ENCODE measurements at places on chromosomes 4 and X. TPM values are rescaled to one million over a fixed set of nuclear protein-coding genes. Genes with fewer than 3 reads are reported as not detected.

Gene CTAG2
- 36.0 TPM for total RNA-seq

Gene BEND2
- total RNA-seq, result not detected

Gene SYTL5
- total RNA-seq, result 0.09 TPM

Gene ADGRL3
- 0.11 TPM for total RNA-seq

DNA sequence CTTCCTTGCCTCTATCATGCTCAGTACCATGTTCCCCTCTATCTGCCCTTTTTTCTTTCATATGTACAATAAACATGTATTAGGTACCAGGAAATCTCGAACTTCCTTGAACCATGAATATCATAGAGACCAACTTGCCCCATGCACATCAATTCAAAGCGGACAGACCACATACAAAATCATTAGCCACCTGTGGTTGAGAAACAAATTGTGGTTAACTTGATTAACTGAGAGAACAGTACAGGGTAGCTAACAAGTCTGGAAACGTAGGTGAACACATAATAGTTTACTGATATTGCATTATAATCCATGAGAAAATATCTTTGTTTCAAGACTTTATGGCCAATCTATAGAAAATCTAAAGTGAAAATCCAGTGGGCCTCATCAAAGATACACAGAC lies 8.2 kb downstream of the CASP3 start:
- no peaks in the 10 kb centered on the region for H3K4me1 ChIP-seq
- H3K27me3 ChIP-seq, result no peaks in the 10 kb centered on the region
- no peak overlapping the region for H3K4me3 ChIP-seq
- no peak for DNase-seq
- peaks cover 64% of the 10 kb centered on the region for H3K36me3 ChIP-seq

DNA sequence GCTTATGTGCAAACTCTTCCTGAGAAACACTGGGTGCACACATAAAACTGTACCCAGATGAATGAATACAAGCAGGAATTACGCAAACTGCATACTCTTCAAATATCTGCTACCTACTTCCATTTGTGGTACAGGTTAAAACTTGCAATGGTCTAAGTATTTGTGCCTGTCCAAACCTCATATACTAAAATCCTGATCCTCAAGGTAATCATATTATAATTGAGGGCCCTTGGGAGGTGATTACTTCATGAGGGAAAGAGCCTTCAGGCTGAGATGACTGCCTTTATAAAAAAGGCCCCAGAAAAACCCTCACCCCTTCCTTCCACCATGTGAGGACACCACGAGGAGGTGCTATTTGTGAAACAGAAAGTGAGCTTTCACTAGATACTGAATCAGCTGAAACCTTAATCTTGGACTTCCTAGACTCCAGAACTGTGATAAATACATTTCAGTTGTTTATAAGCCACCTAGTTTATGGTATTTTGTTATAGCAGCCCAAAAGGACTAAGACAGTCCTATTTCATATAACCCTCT lies 1977.2 kb downstream of the PCDH7 start:
- no peaks in the 10 kb centered on the region for H3K27me3 ChIP-seq
- no peak overlapping the region for H3K4me3 ChIP-seq
- no peak for DNase-seq
- no peaks in the 10 kb centered on the region for H3K4me1 ChIP-seq

- no peak overlapping the region for H3K4me3 ChIP-seq
- H3K27ac ChIP-seq, result no peak overlapping the region
- no peaks in the 10 kb centered on the region for H3K36me3 ChIP-seq
Measured at GRCh38 chrX:14095702-14096101, 66.0 kb upstream of the GEMIN8 start.

- no peaks in the 10 kb centered on the region for H3K27me3 ChIP-seq
- H3K36me3 ChIP-seq, result no peaks in the 10 kb centered on the region
- H3K4me1 ChIP-seq, result no peaks in the 10 kb centered on the region
- H3K4me3 ChIP-seq, result no peak overlapping the region
- H3K27ac ChIP-seq, result no peak overlapping the region
Measured at GRCh38 chr4:130573742-130574141, 1477.8 kb downstream of the C4orf33 start.

GRCh38 chrX:8845060-8845459 lies 43.9 kb upstream of the FAM9A start:
- H3K27me3 ChIP-seq, result no peaks in the 10 kb centered on the region
- H3K27ac ChIP-seq, result no peak overlapping the region
- no peaks in the 10 kb centered on the region for H3K4me1 ChIP-seq
- no peak for DNase-seq

DNA sequence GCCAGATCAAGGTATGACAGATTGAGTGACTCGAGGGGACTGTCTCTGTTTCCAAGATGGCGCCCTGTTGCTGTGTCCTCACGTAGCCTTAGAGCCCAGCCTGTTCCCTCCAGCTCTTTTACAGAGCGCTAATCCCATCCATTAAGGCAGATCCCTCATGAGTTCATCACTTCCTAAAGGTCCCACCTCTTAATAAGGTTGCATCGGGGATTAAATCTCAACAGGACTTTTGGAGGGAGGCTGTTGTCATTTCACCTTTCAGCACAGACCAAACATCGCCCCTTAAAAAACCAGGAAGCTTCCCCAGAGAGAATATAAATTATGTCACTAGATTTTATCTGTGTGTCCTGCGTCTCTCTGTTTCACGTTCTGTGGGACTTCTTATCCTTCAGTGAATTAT lies 32.6 kb upstream of the DHRSX start:
- H3K27ac ChIP-seq, result no peak overlapping the region
- DNase-seq, result no peak
- no peak overlapping the region for H3K4me3 ChIP-seq
- no peaks in the 10 kb centered on the region for H3K4me1 ChIP-seq
- H3K36me3 ChIP-seq, result no peaks in the 10 kb centered on the region

DNA sequence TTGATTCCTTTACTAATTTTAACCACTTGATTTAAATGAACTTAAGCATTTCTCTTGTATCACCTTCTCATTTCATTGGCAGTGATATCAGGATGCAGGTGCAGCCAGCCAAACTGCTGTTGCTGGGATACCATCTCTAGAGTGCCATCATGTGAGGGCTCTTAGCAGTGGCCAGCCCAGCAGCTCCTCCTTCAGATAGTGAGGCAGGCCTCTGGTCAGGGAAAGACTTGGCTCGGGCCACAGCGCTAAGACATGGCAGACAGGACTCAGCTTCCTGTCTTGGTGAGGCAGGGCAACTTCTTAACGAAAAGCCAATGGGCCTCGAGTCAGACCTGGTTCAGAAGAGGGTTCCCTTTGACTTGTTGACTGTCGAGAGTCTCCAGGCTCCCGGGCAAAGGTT lies 50.0 kb downstream of the NOP14 start:
- H3K27ac ChIP-seq, result no peak overlapping the region
- H3K27me3 ChIP-seq, result no peaks in the 10 kb centered on the region

- H3K27me3 ChIP-seq, result no peaks in the 10 kb centered on the region
- no peaks in the 10 kb centered on the region for H3K36me3 ChIP-seq
- H3K4me3 ChIP-seq, result peak overlapping the region; percentile 58
Measured at GRCh38 chr4:158769175-158769921, 522 bp downstream of the FNIP2 start.

GRCh38 chr4:99504804-99505502 lies 5.9 kb upstream of the C4orf17 start:
- no peak for DNase-seq
- H3K27me3 ChIP-seq, result no peaks in the 10 kb centered on the region
- no peaks in the 10 kb centered on the region for H3K4me1 ChIP-seq

DNA sequence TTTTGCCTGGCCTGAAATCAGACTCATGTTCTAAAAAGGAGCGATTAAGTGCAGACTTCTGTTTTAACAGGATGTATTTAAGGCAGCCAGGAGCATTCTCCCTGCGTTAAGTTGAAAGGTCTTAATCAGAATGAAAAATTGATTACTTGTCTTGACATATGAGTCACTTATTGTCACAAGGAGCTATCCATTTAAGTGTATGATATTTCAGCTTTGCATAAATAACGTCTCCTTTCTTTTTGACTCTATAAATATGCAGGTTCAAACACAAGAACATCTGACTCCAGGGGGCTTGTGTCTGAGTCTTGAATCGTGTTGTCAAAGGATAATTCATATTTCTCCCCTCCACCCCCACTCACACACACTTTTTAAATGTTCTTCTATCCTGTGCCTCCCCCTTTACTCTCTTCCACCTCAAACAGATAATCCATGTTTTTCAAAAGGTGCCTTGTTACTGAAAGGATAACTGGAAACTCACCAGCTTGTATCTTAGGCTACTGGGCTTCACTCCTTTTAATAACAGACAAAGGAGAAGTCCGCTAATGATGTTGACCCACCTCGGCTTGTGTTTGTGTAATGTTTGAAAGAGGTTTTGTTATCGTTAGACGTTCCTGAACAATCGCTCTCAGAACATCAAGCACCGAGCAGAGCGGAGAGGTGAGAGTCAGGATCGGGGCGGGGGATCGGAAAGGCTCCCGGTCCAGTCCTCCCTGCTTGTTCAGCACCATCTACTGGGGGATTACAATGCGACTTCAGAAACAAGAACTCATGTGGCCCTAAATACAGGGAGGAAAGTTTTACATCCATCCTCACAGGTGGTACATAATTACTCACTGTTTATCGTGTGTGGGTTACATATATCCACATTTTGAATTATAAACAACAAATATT lies 107.5 kb upstream of the RPL34 start:
- H3K36me3 ChIP-seq, result no peaks in the 10 kb centered on the region
- H3K27ac ChIP-seq, result no peak overlapping the region
- H3K4me1 ChIP-seq, result no peaks in the 10 kb centered on the region
- DNase-seq, result peak; percentile 74
- H3K4me3 ChIP-seq, result no peak overlapping the region

- no peaks in the 10 kb centered on the region for H3K36me3 ChIP-seq
- H3K4me3 ChIP-seq, result no peak overlapping the region
- DNase-seq, result peak; percentile 36
Measured at GRCh38 chr4:7460566-7460965, 25.8 kb upstream of the PSAPL1 start.

GRCh38 chr4:135269125-135269890 lies 1067.7 kb upstream of the PABPC4L start:
- DNase-seq, result no peak
- H3K27ac ChIP-seq, result no peak overlapping the region
- no peak overlapping the region for H3K4me3 ChIP-seq
- no peaks in the 10 kb centered on the region for H3K27me3 ChIP-seq
- no peaks in the 10 kb centered on the region for H3K36me3 ChIP-seq

DNA sequence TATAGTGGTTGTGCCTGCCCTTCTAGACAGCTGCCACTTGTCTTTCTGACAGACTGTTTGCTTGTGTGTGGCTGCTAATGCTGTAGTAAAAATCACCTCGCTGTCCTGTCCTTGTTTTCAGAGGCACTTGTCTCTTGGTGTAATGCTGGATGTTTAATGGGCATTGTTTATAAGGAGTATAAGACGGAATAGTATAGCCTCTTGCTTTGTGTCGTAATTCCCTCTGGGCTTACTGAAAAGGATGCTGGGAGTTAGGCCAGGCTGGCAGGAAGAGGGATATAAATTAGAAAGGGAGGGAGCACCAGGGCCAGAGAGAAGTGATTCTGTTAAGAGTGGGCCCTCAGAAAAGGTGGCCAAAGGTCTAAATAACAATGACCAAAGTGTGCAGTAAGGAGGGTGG lies 29.0 kb downstream of the NHS start:
- H3K4me1 ChIP-seq, result no peaks in the 10 kb centered on the region
- no peaks in the 10 kb centered on the region for H3K27me3 ChIP-seq
- H3K27ac ChIP-seq, result no peak overlapping the region
- no peak for DNase-seq

DNA sequence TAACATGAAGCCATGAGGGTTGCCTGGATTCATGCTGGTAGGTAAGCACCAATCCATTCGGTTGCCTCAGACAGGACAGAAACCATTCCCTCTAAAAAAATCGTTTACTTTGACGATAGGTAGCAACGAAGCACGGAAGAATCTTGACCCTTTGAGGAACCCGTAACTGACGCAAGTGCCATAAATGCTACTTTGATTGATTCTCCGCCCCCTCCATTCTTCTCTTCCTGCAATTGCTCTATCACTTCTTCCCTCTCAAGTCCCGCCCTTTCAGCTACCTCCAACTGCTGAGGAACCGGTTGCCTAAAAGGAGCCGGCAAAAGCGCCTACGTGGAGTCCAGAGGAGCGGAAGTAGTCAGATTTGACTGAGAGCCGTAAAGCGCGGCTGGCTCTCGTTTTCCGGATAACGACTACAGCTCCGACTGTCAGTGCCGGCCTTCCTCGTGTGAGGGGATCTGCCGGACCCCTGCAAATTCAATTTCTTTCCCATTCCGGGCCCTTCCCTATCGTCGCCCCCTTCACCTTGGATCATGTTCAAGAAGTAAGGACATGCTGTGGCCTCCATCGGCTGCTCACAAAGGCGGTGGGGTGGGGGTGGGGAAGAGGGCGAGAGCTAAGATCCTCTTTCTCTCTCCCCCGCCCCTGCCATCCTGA lies at the start of gene MCTS1:
Gene MCTS1 (plus strand): TSS at position 395 of the 654 bp plus-strand sequence. CDS start 136 bp downstream, at position 531.
- H3K27me3 ChIP-seq, result no peaks in the 10 kb centered on the region
- H3K36me3 ChIP-seq, result peaks cover 30% of the 10 kb centered on the region
- DNase-seq, result peak; percentile 67
- peak within 1 kb of the TSS; percentile 86 for H3K4me3 ChIP-seq

- DNase-seq, result no peak
- H3K4me3 ChIP-seq, result no peak overlapping the region
- no peaks in the 10 kb centered on the region for H3K36me3 ChIP-seq
- peaks cover 70% of the 10 kb centered on the region for H3K27me3 ChIP-seq
Measured at GRCh38 chr4:56316011-56316650, 71.2 kb downstream of the AASDH start.

Measured in K562 (cell line).